ENCODE measurements at places on chromosomes 16 and 17. TPM values are rescaled to one million over a fixed set of nuclear protein-coding genes. Genes with fewer than 3 reads are reported as not detected.

The PARD6A gene
- 1.2 TPM for total RNA-seq

The HOXB2 gene
- 14.2 TPM for total RNA-seq

The KRTAP3-3 gene
- total RNA-seq = not detected

The KCNJ12 gene
- 2.2 TPM for total RNA-seq

The ABCC6 gene
- total RNA-seq = 0.49 TPM

The ZG16B gene
- total RNA-seq = 11.3 TPM

GRCh38 chr17:44219108-44219615, 313 bp downstream of the UBTF start:
- peaks cover 45% of the 10 kb centered on the region for H3K4me1 ChIP-seq
- no peak for DNase-seq
- peak overlapping the region; percentile 76 for H3K4me3 ChIP-seq
- H3K27me3 ChIP-seq = no peaks in the 10 kb centered on the region
- H3K27ac ChIP-seq = peak overlapping the region; percentile 100

DNA sequence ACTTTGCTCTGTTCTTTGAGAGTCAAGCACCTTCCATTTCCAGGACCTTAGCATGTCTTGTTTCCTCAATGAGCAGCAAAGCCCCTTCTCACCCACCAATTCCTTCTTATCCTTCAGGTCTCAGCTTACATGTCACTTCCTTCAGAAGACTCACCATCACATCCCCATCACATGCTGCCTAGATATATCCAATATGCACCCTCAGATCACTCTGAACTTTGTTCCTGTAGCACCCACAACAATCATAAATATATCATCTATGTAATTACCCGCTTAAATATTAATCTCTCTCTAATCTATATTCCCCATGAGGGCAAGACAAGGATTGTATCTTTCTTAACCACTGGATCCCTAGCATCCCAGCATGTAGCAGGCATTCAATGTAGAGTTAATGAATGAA, 30.4 kb downstream of the KANSL1 start:
- no peaks in the 10 kb centered on the region for H3K27me3 ChIP-seq
- peaks cover 92% of the 10 kb centered on the region for H3K4me1 ChIP-seq
- H3K4me3 ChIP-seq = no peak overlapping the region
- no peaks in the 10 kb centered on the region for H3K36me3 ChIP-seq
- H3K27ac ChIP-seq = no peak overlapping the region
- no peak for DNase-seq

DNA sequence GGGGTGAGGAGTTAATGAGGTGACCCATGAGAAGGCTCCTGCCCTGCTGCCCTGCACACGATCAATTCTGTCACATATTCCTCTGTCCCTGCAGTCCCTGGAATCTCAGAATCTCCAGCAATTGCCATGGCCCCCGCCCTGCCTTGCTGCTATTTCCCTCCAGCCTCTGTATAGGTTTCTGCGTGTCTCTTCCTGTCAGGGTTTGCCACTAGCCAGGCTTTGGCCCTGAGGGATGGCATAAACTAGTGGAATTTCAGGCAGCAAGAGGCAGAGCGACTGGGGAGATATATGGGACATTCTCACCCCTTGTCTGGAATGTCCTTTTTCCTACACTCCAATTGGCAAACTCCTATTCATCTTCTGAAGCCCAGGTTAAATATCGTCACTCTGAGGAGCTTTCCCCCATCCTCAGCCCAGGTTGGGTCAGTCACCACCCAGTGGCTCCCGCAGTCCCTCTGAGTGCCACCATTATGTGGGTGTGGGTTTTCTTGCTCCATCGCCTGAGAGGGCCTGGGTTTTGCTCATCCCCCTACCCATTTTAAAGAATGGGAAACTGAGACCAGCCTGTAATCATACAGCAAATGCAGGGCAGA, 15.5 kb upstream of the NATD1 start:
- no peak overlapping the region for H3K27ac ChIP-seq
- no peaks in the 10 kb centered on the region for H3K27me3 ChIP-seq
- no peaks in the 10 kb centered on the region for H3K4me1 ChIP-seq
- DNase-seq = no peak
- H3K4me3 ChIP-seq = no peak overlapping the region
- no peaks in the 10 kb centered on the region for H3K36me3 ChIP-seq

- peaks cover 4% of the 10 kb centered on the region for H3K27me3 ChIP-seq
- no peak overlapping the region for H3K4me3 ChIP-seq
- no peaks in the 10 kb centered on the region for H3K36me3 ChIP-seq
- no peak overlapping the region for H3K27ac ChIP-seq
- DNase-seq = no peak
These were observed 3.6 kb downstream of the IRF8 start for GRCh38 chr16:85902366-85903155.

DNA sequence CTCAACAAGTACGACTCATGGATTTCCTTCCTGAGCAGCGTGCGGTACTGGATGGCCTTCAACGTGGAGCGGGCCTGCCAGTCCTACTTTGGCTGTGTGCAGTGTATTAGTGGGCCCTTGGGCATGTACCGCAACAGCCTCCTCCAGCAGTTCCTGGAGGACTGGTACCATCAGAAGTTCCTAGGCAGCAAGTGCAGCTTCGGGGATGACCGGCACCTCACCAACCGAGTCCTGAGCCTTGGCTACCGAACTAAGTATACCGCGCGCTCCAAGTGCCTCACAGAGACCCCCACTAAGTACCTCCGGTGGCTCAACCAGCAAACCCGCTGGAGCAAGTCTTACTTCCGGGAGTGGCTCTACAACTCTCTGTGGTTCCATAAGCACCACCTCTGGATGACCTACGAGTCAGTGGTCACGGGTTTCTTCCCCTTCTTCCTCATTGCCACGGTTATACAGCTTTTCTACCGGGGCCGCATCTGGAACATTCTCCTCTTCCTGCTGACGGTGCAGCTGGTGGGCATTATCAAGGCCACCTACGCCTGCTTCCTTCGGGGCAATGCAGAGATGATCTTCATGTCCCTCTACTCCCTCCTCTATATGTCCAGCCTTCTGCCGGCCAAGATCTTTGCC, 9.0 kb downstream of the HAS3 start:
- no peak overlapping the region for H3K27ac ChIP-seq
- no peaks in the 10 kb centered on the region for H3K27me3 ChIP-seq
- no peak overlapping the region for H3K4me3 ChIP-seq
- peaks cover 27% of the 10 kb centered on the region for H3K4me1 ChIP-seq
- no peaks in the 10 kb centered on the region for H3K36me3 ChIP-seq

DNA sequence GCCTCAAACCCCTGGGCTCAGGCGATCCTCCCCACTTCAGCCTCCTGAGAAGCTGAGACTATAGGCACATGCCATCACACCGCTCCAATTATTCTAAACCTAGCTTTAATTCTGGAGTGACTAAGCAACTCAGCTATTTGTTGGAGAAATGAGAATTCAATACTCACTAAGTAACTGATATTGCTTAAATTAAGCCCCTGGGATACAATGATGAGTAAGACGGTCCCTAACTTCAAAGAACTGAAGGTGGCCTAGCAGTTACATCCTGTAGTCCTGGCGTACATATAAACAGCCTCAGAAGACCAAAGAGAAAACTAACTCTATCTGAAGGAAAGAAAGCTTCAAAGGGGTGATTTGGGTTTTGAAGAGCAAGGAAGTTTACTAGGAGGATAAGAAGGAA, 25.0 kb downstream of the XPO6 start:
- peaks cover 64% of the 10 kb centered on the region for H3K4me1 ChIP-seq
- H3K36me3 ChIP-seq = no peaks in the 10 kb centered on the region
- H3K27ac ChIP-seq = no peak overlapping the region
- DNase-seq = no peak
- H3K27me3 ChIP-seq = no peaks in the 10 kb centered on the region

DNA sequence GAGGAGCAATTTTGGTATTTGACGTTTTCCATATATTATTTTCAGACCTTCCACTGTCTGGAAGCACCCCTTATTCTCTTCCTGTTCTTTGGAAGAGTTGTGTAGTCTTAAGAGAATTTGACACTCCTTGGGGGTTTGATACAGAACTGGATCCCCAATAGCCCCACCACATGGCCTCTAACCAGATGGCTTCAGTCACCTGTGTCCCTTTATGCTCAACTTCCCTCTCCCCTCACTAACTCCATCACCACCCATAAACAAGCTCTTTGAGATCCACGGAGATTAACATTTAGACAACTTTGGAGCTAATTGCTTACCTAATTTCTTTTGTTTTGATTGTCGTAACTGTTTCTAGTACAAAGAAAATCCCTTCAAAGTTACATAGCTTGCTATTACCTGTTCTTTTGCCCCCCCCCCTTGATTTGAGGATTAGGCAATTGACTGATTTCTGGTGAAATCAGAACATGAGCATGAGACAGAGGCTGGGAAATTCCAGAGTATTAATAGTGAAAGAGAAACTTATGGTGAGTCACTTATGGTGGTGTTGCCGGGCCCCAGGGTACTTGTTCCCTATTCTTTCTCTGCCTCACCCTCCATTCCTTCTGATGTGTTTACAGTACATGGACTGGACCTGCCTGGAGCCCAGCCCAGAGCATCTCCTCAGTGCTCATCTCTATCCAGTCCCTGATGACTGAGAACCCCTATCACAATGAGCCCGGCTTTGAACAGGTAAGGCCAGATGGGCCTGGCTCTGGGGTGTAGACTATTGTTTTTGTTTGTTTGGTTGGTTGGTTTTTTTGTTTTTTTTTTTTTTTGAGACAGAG, 7.5 kb downstream of the UBE2Z start:
- H3K4me3 ChIP-seq = no peak overlapping the region
- no peaks in the 10 kb centered on the region for H3K27me3 ChIP-seq
- peaks cover 48% of the 10 kb centered on the region for H3K36me3 ChIP-seq
- peak overlapping the region; percentile 47 for H3K27ac ChIP-seq
- peaks cover 31% of the 10 kb centered on the region for H3K4me1 ChIP-seq
- no peak for DNase-seq

GRCh38 chr17:9240659-9241370, 219.5 kb downstream of the NTN1 start:
- H3K27me3 ChIP-seq = no peaks in the 10 kb centered on the region
- H3K4me3 ChIP-seq = peak overlapping the region; percentile 77
- no peak for DNase-seq
- peak overlapping the region; percentile 97 for H3K27ac ChIP-seq

- H3K36me3 ChIP-seq = no peaks in the 10 kb centered on the region
- no peaks in the 10 kb centered on the region for H3K27me3 ChIP-seq
- DNase-seq = no peak
- no peak overlapping the region for H3K4me3 ChIP-seq
- H3K27ac ChIP-seq = no peak overlapping the region
These were observed 443.2 kb downstream of the XYLT1 start for GRCh38 chr16:17027488-17028129.

GRCh38 chr17:39114723-39115122, 36.7 kb downstream of the PLXDC1 start:
- H3K4me1 ChIP-seq = peaks cover 13% of the 10 kb centered on the region
- no peaks in the 10 kb centered on the region for H3K36me3 ChIP-seq
- no peak overlapping the region for H3K4me3 ChIP-seq
- H3K27ac ChIP-seq = peak overlapping the region; percentile 43
- H3K27me3 ChIP-seq = no peaks in the 10 kb centered on the region
- no peak for DNase-seq

- peak overlapping the region; percentile 95 for H3K27ac ChIP-seq
- no peaks in the 10 kb centered on the region for H3K27me3 ChIP-seq
- H3K4me3 ChIP-seq = no peak overlapping the region
- DNase-seq = no peak
- H3K4me1 ChIP-seq = peaks cover 67% of the 10 kb centered on the region
These were observed 7.4 kb downstream of the CRISPLD2 start for GRCh38 chr16:84827131-84827574.

DNA sequence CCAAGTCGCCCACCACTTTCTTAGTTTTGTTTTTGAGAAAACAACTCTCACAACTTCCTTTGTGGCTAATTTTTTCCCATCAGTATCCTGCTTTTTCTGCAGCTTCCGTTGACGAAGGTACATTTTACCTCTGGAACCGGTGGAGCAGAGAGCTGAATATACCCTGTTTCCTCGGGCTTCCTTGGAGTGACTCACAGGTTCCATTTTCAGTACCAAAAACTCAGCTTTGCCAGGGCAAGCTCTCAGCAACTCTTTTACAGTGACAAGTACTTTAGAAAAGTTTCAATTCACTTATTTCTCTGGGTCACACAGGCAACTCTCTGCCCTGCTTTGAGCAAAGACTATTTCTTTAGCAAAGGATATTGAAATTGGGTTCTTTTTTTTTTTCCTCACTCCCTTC, 318.9 kb downstream of the SNX29 start:
- H3K4me3 ChIP-seq = no peak overlapping the region
- no peak overlapping the region for H3K27ac ChIP-seq
- no peaks in the 10 kb centered on the region for H3K27me3 ChIP-seq

DNA sequence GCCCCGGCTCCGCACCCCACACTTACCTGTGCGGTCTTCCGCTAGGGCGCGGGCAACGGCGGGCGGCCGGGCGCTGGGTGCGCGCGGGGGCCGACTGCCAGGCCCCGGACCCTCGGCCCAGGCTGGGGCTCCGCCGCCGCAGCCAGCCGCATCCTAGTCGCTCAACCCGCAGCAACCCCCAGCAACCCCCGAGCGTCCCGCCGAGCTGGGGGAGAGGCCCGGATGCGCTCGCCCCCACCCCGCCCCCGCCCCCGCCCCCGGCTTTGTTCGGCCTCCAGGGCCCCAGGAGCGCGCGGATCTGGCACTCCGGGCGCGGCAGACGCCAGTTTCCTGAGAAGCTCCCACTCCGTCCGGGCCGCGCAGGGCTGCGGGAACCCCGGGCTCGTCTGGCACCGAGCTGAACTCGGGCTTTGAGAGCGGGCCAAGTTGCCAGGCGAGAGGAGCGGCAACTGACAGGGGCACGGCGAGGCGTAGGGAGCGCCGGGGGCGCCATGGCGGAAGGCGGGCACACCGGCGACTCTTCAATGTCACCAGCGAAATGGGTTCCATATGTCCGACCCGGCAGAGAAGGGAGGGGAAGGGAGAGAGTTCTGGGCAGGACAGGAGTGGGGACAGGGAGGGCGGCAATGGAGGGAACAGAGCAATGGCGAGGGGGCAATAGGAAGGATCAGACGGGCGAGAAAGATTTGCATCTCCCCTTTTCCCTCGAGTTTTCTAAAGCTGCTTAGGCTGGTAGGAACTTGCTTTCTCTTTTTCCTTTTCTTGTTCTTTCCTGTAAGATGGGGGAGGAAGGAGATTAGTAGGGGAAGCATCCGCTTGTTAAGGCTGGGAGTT, 13.7 kb downstream of the HOXB4 start:
- H3K36me3 ChIP-seq = no peaks in the 10 kb centered on the region
- H3K4me1 ChIP-seq = peaks cover 5% of the 10 kb centered on the region
- DNase-seq = no peak
- peaks cover 13% of the 10 kb centered on the region for H3K27me3 ChIP-seq
- H3K27ac ChIP-seq = peak overlapping the region; percentile 59

DNA sequence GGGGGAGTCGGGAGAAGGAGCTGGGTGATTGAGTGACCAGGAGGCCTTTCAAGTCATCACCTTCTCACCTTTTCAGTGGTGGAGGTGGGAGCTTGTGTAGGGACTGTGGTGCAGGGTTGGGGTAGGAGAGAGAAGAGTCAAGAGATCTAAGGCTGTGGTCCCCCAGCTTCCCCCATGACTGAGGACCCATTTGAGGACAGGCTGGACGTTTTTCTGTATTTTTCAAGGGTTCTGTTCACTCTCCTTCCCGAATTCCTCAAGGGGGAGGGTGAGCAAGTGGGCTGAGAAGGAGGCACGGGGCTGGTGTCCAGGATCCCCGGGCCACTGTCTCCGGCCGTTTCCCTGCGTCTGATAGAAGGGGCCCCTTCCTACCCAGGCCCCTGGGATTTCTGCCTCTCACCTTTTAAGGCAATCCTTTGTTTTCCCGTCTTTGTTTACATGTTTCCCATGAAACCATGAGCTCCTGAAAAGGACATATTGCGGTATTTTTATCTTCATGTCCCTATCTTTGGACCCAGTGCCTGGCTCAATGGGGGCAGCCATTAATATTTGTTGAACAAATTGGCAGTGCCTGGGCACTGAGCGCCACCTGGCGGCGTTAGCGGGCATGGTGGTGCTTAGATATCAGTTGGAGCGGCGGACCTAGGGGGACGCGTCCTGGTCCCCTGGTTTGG, 9.2 kb upstream of the CD300A start:
- H3K27ac ChIP-seq = no peak overlapping the region
- peaks cover 37% of the 10 kb centered on the region for H3K4me1 ChIP-seq
- H3K4me3 ChIP-seq = no peak overlapping the region
- DNase-seq = no peak
- H3K36me3 ChIP-seq = no peaks in the 10 kb centered on the region

All from vagina (tissue), 2 donors.